ENCODE measurements at places on chromosomes 13 and 19.

DNA sequence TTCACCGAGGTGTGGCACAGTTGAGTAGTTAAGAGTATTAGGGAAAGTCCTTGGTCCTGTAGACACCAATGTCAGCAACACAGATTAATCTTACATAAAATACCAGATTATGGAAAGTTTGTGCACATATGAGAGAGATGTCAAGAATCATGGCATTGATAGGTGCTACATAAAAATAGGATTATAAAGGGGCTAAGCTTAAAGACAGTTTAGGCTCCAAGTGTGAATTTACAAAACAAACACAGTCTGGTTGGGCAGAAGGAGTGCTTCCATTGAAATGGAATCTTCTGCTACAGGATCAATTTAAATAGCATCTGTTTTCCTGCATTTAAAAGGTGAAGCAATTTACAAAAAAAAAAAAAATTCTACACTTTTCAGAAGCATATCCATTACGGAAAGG, 292.9 kb downstream of the DNAJC15 start:
- no peak overlapping the region for H3K27ac ChIP-seq
- H3K27me3 ChIP-seq = peaks cover 18% of the 10 kb centered on the region
- DNase-seq = no peak

DNA sequence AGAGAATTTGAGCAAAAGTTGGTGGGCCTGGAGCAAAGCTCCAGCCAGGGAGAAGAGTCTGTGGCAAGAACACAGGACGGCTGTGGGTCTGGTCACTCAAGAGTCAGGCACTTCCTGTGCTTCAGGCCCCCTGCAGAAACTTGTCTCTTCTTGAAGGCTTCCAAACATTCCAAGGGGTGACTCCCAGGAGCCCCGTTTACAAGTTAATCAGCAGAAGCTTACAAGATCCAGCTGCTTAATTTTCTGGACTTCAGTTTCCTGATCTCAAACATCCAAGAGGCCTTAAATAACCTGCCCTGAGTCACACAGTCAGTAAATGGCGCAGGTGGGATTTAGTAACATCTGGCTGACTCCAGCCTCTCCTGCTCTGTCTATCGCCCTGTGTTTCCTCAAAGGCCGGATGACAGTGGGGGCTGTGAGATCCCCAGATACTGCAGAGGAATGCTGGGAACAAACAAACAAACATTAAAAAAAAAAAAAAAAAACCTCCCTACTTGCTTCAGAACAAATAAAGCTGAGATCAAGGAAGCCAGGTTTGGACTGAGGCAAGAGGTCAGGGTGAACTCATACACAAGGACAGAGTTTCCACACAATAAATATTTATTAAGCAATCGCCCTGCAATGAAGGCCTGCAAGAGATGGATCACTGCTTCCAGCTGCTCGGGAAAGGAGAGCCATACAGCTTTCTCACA, 175.4 kb upstream of the RFC3 start:
- DNase-seq = no peak
- no peak overlapping the region for H3K4me3 ChIP-seq
- H3K27ac ChIP-seq = no peak overlapping the region
- peaks cover 51% of the 10 kb centered on the region for H3K4me1 ChIP-seq
- peaks cover 6% of the 10 kb centered on the region for H3K36me3 ChIP-seq

DNA sequence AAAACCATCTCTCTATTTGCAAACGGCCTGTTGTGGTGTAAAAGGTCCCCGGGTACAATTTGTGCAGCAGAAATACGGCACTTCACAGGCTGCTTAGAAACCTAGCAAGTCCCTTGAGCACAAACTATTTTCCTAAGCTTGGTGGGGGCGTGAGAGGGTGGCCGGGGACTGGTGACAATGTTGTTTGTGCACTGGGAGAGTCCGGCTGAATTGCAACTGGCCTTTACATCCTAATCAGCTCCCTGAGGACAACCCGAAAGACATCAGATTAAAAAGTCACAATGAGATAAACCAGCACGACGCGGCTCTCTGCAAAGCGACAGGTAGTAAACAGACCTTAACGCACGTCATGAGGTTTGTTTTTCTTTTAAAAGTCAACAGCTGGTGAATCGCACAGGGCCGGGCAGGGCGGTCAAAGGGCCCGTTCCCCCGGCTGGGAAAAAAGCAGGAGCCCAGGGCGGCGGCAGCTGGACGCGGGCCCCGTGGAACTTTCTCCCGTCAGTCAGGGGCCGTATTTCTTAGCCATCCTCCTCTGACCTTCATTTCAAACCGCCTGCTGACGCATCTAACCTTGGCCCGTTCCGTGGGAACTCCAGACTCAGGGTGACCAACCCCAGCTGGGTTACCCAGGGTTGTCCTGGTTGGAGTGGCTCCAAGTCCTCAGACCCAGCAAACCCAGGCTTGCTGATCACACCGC, 112.3 kb downstream of the GADD45B start:
- H3K27ac ChIP-seq = no peak overlapping the region
- no peaks in the 10 kb centered on the region for H3K36me3 ChIP-seq
- peaks cover 25% of the 10 kb centered on the region for H3K27me3 ChIP-seq
- DNase-seq = no peak
- no peak overlapping the region for H3K4me3 ChIP-seq

GRCh38 chr19:35993923-35994598, 927 bp upstream of the SDHAF1 start:
- H3K4me1 ChIP-seq = peaks cover 16% of the 10 kb centered on the region
- DNase-seq = no peak
- peak overlapping the region; percentile 60 for H3K4me3 ChIP-seq
- H3K27ac ChIP-seq = no peak overlapping the region
- no peaks in the 10 kb centered on the region for H3K27me3 ChIP-seq

DNA sequence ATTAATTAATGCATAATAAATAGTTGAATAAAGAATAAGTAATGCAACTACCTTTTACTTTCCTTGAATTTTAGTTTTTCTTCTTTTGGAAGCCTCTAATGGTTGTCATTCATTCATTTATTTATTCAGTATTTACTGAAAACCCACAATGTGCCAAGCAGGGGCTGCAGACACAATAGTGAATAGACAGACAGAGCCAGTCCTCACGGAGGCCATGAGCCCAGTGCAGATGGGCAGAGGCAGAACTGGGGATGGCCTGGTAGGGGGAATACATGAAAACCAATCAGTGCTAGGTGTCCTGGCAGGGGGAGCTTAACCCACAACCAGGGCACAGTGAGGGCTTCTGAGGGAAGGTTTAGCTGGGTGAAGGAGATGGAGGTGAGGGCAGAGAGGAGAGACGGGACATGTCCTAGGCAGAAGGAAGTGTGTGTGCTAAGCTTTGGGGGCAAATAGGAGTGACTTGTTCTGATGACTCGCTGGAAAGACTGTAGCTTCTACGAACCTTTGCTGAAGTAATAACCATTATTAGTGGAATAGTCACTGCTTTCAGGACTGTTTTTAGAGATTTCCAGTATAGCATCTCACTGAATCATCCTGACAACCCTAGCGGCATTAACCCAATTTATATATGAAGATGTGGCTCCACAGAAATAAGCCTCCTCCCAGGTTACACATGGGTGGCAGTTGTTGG, 55.9 kb downstream of the ERCC5 start:
- no peaks in the 10 kb centered on the region for H3K4me1 ChIP-seq
- H3K27ac ChIP-seq = no peak overlapping the region
- H3K27me3 ChIP-seq = peaks cover 9% of the 10 kb centered on the region
- no peak for DNase-seq

DNA sequence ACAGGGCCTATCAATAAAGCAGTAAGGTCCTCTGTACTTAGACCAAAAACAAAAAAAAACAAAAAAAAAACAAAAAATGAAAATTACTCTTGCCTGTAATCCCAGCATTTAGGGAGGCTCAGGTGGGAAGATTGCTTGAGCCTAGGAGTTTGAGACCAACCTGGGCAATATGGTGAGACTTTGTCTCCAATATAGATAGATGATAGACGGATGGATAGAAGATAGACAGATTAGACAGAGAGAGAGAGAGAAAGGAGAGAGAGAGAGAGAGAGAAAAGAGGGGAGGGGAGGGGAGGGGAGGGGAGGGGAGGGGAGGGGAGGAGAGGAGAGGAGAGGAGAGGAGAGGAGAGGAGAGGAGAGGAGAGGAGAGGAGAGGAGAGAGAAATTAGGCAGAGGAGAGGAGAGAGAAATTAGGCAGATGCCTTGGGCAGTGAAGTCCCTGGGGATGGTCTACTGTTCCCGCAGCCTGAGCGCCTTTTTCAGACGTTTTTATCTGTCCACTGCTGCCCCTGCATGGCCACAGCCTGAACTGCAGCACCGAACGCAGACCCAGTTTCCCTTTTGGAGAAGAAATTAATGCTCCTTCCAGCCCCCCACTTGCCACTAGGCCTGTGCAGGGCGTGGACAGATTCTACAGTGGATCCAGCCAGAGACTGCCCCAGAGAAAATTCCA, 9.8 kb upstream of the ZNF627 start:
- peak; percentile 75 for DNase-seq
- no peaks in the 10 kb centered on the region for H3K36me3 ChIP-seq
- peak overlapping the region; percentile 63 for H3K27ac ChIP-seq
- H3K4me1 ChIP-seq = peaks cover 9% of the 10 kb centered on the region
- no peaks in the 10 kb centered on the region for H3K27me3 ChIP-seq
- H3K4me3 ChIP-seq = no peak overlapping the region

- DNase-seq = no peak
- H3K27ac ChIP-seq = no peak overlapping the region
- H3K27me3 ChIP-seq = peaks cover 6% of the 10 kb centered on the region
- H3K4me3 ChIP-seq = no peak overlapping the region
These were observed 106.5 kb upstream of the OXGR1 start for GRCh38 chr13:97100821-97101220.

- DNase-seq = peak; percentile 64
- H3K27me3 ChIP-seq = no peaks in the 10 kb centered on the region
- H3K4me1 ChIP-seq = peaks cover 13% of the 10 kb centered on the region
- no peaks in the 10 kb centered on the region for H3K36me3 ChIP-seq
These were observed 15.5 kb downstream of the MAST3 start for GRCh38 chr19:18112989-18113478.

- H3K27me3 ChIP-seq = peaks cover 4% of the 10 kb centered on the region
- DNase-seq = no peak
- H3K36me3 ChIP-seq = no peaks in the 10 kb centered on the region
- H3K27ac ChIP-seq = no peak overlapping the region
- H3K4me1 ChIP-seq = no peaks in the 10 kb centered on the region
These were observed 18.7 kb upstream of the SIAH3 start for GRCh38 chr13:45870232-45870631.

- no peak overlapping the region for H3K4me3 ChIP-seq
- peaks cover 4% of the 10 kb centered on the region for H3K27me3 ChIP-seq
- no peak overlapping the region for H3K27ac ChIP-seq
- peaks cover 15% of the 10 kb centered on the region for H3K4me1 ChIP-seq
- DNase-seq = no peak
- no peaks in the 10 kb centered on the region for H3K36me3 ChIP-seq
These were observed 70.3 kb downstream of the ALOX5AP start for GRCh38 chr13:30805603-30806011.

DNA sequence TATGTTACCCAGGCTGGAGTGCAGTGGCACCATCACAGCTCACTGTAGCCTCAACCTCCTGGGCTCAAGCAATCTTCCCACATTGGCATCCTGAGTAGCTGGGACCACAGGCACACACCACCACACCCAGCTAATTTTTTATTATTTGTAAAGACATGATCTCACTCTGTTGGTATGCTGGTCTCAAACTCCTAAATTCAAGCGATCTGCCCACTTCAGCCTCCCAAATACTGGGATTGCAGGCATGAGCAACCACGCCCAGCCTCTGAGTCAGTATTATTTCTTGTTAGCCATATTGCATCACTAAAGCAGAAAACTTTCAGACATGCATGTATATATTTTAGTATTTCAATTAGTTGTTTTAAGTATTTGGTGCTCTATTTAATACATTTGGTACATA, 376.4 kb downstream of the GPC6 start:
- no peaks in the 10 kb centered on the region for H3K4me1 ChIP-seq
- no peak overlapping the region for H3K4me3 ChIP-seq
- H3K27me3 ChIP-seq = no peaks in the 10 kb centered on the region
- no peaks in the 10 kb centered on the region for H3K36me3 ChIP-seq
- no peak overlapping the region for H3K27ac ChIP-seq

DNA sequence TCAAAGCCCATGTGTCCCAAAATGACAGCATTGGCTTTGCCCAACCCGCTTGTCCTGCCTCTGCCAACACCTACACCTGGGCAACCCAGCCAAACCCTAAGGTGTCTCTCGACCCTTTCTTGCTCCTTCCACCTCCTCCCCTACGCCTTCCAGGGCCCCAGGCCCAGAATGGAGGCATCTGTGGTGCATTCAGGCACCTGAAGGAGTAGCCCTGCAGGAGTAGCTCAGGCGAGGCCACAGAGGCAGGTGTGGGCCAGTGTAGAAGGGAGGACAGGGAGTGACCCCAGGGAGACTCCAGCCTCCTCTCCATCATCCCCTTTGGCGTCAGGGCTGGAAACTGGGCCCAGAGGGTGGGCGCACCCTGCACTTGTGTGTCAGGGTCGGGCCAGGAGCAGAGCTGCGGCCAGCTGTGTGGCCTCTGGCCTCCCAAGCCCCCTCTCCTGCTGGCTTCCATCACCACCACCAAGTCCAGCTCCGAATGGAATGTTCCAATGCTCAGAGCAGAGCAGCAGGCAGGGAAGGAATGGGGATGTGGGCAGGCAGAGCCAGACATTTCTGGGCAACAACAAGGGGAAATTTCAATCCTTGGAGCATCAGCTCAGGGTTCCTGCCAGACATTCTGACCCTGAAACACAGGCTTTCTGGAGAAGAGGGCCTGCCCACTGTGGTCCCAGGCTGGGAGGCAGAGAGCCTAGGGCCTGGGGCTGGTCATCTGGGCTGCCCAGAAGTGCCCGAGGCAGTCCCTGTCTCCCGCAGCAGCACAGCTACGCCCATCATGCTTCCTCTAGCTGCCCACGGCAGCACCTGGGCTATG, 16.4 kb downstream of the PLEKHF1 start:
- DNase-seq = no peak
- peak overlapping the region; percentile 83 for H3K27ac ChIP-seq
- peaks cover 22% of the 10 kb centered on the region for H3K36me3 ChIP-seq
- H3K4me3 ChIP-seq = peak overlapping the region; percentile 53
- H3K4me1 ChIP-seq = peaks cover 45% of the 10 kb centered on the region

GRCh38 chr13:53152057-53152421, 123.4 kb downstream of the OLFM4 start:
- H3K4me1 ChIP-seq = peaks cover 2% of the 10 kb centered on the region
- H3K36me3 ChIP-seq = no peaks in the 10 kb centered on the region
- no peak overlapping the region for H3K4me3 ChIP-seq
- H3K27ac ChIP-seq = no peak overlapping the region
- no peak for DNase-seq

DNA sequence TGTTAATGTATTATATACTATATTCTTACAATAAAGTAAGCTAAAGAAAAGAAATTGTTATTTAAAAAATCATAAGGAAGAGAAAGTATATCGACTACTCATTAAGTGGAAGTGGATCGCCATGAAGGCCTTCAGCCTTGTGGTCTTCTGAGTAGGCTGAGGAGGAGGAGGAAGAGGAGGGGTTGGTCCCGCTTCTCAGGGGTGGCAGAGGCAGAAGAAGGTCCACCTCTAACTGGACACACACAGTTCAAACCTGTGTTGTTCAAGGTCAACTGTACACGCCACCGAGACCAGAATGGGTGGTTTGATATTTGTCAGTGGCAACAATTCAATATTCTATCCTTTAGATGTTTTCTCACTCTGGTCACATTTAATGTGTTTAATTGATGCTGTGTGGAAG, 67.2 kb downstream of the ALOX5AP start:
- H3K4me1 ChIP-seq = peaks cover 12% of the 10 kb centered on the region
- no peaks in the 10 kb centered on the region for H3K36me3 ChIP-seq
- no peak overlapping the region for H3K4me3 ChIP-seq
- DNase-seq = no peak
- H3K27me3 ChIP-seq = no peaks in the 10 kb centered on the region
